ENCODE measurements at places on chromosomes 6 and 20.

GRCh38 chr20:49412254-49412653 is 70.2 kb downstream of the KCNB1 start:
- DNase-seq, result no peak

DNA sequence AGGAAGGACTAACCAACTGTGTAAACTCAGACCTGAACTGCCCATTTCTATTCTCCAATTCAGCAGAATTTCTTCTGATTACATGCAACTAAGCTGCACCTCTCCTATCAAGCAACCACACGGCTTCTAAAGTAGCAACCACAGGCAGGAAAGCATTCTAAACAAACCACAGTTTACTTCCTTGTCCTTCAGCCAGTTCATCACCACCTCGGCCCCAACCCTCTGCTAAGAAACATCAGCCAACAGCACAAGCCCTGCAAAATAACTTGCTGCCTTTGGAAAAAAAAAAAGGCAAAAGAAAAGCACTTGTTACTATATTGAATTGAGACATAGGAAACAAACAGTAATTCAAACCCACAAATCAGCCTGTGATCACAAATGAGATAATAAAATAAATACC is 140.3 kb downstream of the NFATC2 start:
- DNase-seq, result no peak

DNA sequence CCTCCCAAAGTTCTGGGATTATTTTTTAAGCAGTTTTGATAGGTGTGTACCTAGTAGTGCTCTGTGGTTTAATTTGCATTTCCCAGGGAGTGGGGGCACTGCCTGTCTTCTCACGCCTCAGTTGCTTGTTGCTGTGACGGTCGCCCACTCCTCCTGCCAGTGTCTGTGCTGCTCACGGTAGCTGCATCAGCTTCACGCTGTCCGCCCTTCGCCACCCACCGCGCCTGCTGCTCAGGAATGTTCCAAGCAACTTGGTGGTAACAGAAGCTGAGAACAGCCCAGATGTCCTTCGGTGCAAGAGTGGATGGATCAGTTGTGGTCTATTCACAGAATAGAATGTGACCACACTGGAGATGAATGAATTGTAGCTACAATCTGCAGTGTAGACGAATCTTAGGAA is 22.9 kb downstream of the DNAJC5 start:
- no peak for DNase-seq

DNA sequence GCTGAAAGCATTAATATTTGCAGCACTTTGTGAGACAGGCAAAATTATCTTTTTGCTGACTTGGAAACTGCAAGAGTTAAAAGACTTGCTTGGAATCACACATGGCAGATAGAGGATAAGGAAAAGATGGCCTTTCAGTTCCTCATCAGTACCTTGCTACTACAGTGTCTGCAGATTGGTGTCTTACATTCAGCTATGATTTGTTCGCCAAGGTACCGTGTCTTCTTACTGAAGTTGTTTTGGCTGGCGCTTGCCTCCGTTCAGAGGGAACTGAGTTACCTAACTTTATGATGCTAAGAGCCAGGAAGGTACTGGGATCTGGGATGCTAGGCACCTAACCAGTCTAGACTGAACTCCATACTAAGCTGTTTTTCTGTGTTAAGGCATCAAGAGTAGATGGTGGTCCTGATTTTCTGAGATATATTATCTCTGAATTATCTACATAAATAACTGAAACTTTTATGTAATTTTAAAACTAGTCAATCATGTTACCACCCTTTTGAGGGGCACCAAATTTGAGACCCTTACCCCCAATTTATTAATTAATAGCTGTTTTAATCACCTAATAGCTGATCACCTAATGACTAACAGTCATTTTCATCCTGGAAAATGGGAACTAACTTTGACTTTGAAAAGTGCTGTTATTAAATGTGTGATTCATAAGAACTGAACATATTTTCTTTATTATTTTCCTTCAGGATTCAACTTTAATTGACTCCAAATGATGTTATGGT is 2.5 kb downstream of the WTAP start:
- DNase-seq, result no peak

DNA sequence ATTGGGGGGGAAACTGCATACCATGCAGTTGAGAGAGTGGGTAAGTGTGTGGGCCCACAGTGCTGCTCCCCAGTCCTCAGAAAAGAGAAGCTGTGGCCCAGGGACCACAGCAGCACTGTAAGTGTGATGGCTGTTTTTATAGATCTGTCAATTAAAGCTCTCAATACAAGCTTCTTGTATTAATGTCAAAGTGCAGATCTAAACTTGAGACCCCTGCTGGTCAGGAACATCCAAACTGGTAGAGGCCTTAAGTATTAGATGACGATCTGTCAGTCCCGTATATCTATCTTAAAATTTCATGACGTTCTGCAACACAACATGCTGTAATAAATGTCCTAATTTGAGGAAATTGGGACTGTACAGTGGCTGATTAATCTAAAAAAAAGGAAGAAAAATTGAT is 74.8 kb downstream of the TULP4 start:
- no peak for DNase-seq

DNA sequence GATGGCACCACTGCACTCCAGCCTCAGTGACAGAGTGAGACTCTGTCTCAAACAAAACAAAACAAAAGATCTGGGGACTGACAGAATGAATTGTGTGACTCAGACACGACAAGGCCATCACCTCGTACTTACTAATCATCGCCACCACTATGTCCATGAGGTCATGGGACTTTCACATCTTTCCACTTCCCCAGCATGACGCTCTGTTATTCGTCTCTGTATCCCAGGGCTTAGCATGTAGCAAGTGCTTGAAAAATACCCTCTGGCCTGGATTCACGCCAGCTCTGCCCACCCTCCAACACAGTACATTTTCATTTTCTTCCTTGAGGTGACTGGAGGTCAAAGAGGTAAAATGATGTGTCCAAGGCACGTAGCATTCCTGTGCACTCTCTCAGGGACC is 27.8 kb downstream of the FGD2 start:
- DNase-seq, result no peak

DNA sequence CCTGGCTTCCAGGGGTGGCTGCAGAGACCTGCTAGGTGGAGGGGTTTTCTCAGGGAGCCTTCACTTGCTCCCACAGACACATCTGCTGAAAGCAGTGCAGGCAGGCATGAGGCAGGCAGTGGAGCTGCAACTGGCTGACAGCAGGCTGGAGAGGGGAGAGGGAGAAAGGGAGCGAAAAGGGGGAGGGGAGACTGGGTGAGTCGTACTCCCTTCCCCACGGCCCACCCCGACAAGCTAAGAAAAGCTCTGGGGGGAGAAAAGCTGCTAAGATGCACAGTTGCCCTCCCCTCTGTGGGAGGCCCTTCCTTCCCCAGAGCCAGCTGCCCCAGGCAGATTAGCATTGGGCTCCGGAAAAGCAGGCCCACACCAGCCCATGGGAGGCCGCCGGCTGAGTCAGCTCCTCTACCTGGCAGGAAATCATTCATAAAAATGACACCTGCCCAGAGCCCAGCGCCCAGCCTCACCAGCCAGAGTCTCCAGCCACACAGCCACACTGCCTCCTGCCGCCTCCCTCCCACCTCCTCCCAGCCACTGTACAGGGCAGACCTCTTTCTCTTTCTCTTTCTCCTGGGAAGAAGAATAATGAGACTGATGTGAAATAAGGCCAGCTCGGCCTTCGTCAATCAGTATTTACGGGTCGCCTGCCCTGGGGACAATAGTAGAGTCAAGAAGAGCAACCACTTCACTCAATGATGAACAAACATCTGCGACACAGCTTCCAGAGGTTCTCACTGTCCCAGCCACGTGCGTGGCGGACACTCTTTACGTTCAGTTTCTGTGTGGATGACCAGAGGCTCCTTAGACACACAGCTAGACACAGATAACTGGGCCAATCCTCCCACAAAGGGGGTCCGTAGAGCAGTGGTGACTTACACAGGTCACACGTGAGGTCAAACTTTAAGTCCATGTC is 7.7 kb upstream of the C20orf203 start:
- DNase-seq, result peak; percentile 44

GRCh38 chr20:4332121-4332860 is 316.9 kb upstream of the RNF24 start:
- no peak for DNase-seq

DNA sequence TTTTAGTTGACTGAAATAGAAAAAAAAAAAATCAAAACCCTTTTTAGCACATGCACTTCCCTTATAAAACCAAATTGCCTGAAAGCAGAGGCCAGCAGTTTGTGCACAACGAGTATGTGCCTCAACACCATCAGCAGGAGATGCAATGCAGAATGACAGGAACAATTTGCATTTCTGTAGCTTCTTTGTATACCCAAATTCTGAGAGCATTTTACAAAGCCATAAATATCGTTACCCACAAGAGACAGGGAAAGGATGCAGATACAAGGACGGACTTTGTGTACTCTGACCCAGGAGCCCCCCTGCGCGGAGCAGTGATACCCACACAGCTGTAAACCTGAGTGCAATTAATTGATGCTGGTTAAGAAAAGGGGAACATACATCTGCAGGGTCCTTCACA is 285.6 kb downstream of the PRKN start:
- DNase-seq, result no peak

DNA sequence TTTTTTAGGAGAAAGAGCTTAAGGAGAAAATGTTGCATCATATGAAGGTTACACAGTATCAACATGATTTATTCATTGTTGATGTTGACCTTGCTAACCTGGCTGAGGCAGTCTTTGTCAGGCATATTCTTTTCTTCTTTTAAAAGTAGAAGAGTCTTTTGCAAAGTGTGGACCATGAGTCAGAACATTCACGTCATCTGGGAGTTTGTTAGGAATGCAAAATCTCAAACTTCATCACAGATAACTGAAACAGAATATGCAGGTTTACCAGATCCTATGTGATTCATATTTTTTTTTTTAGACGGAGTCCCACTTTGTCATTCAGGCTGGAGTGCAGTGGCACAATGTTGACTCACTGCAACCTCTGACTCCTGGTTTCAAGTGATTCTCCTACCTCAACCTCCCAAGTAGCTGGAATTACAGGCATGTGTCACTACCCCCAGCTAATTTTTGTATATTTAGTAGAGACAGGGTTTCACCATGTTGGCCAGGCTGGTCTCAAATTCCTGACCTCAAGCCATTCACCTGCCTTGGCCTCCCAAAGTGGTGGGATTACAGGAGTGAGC is 530.4 kb upstream of the BTBD3 start:
- no peak for DNase-seq

DNA sequence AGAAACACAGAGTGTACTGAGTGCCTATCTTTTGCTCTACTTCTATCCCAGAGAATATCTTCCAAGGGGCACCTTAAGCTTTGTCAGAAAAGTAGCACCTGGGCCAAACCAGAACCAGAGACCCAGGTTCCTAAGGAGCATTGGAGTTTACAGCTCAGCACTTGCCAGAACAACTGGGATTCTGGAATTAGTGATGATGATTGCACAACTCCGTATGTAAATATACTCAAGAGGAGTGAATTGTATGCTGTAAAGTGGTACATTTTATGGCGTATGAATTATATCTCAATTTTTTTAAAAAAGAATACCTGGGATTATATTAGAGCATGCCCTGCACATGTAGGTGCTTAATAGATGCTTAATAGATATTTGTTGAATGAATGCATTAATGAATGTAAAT is 36.2 kb upstream of the EPB41L1 start:
- DNase-seq, result no peak

- peak; percentile 39 for DNase-seq
These were observed 127.2 kb upstream of the TAB2 start for GRCh38 chr6:149190224-149190831.

DNA sequence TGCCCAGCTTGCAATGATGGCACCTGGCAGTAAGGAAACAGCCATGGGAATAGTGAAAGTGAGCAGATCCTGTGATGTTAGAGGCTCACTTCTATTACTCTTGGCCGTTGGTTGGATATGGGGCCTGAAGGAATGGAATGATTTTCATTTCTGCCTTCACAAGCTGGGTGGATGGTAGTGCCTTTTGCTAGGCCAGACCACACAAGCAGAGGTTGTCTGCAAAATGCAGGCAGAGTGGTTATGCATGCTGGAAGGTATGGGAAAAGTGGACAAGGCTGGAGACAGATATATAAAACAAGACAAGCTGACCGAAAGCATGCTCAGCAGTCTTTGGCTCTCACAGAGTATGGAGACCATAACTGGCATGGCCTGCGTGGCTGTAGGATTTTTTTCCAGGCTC is 50.7 kb upstream of the ERVFRD-1 start:
- no peak for DNase-seq
